IMR-90 (cell line): ENCODE measurements at places on chromosomes 4 and X. TPM values are rescaled to one million over a fixed set of nuclear protein-coding genes. Genes with fewer than 3 reads are reported as not detected.

DNA sequence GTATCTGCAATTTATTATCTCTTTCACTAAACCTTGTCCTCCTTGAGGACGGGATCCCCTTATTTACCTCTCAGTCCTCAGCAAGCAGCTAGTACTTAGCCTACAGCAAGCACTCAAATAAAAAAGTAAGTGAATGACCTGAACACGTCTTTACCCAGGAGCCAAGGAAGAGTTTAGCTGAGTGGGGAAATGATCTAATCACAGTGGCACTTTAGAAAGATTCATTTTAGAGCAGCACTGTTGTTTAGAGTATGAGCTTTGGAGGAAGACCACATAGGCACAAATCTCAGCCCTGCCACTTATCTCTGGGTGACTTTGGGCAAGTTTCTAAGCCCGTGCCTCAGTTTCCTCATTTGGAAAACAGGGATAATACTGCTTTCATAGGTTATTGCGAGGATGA lies 2.7 kb downstream of the FAM120C start:
- DNase-seq, result peak; percentile 58

GRCh38 chr4:185369731-185370130 lies 26.0 kb downstream of the LRP2BP start:
- DNase-seq, result peak; percentile 56

- DNase-seq, result no peak
These were observed 53.9 kb downstream of the SPINK2 start for GRCh38 chr4:56767567-56767966.

The CT45A2 gene
- not detected in 2 replicates for total RNA-seq

GRCh38 chr4:76061982-76062381 lies 12.5 kb upstream of the ART3 start:
- no peak for DNase-seq

DNA sequence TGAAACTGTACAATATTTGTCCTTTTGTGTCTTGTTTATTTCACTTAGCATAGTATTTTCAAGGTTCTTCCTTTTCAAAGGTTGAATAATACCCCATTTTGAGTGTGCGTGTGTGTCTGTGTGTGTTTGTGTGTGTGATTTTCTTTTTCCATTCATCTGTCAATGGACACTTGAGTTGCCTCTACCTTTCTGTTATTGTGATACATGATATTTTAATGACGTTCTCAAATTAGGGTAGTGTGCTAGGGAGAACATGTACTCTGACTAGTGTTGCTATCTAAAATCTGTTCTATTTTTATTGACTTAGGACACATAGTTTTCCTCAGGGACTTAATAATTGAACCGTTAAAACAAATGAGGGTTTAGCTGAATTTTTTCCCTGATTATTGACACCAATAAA lies 9.9 kb downstream of the MMRN1 start:
- DNase-seq, result no peak

The CLDN34 gene
- under 0.01 TPM in 1 of 2 replicates, not detected in the other for total RNA-seq

The KLB gene
- total RNA-seq, result not detected in 2 replicates

DNA sequence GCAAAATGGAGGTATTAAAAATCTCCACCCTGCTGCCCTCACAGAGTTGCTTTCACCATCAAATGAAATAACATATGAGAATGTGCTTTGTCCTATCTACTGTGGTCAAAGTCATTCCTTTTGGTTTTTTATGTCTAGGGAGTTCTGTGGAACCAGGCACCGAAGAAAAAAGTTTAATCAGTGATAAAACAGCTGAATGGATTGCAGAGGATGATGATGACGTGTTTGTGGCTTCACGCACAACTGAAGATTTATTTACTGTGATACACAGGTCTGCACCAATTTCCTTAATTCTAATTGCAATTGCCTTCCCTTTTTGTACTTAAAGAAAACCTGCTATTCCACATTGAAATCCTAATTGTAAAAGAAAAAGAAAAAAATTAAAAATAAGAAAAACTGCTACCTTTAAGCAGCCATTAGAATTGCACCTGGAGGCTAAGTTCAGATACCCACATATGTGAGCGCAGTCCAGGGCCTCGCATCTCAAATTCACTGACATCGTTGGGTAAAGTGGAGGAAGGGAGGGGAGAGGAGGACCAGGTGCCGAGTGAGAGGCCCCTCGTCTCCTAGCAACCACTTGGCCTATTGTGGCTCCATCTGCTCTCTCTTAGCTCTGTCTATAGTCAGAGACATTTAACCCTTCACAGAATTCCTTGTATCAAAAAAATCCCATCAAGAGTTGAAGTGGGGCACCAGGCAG lies 10.5 kb upstream of the RTL5 start:
- no peak for DNase-seq

- DNase-seq, result no peak
These were observed 43.5 kb downstream of the SRPX2 start for GRCh38 chrX:100687546-100687945.

GRCh38 chr4:101205916-101206315 lies 141.4 kb downstream of the PPP3CA start:
- DNase-seq, result peak; percentile 63

The PNMA6A gene
- 0.18 and 0.28 TPM in 2 replicates for total RNA-seq

DNA sequence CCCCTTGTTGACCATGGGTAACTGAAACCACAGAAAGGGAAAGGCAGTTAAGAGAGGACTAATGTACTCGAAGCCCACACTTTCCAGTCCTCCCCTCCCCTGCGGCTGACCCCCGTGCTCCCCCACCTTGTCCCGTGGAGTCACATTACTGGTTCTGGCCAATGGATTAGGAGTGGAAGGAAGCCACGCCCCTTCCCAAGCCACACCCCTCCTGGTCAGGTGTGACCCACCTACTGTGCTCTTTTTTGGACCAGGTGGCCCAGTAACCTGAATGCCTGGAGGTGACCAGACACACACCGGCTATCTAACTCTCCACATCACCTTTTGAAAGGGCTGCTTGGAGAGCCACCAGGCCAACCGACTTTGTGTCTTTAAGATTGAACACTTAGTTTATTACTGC lies 109.3 kb upstream of the MSX1 start:
- DNase-seq, result no peak

DNA sequence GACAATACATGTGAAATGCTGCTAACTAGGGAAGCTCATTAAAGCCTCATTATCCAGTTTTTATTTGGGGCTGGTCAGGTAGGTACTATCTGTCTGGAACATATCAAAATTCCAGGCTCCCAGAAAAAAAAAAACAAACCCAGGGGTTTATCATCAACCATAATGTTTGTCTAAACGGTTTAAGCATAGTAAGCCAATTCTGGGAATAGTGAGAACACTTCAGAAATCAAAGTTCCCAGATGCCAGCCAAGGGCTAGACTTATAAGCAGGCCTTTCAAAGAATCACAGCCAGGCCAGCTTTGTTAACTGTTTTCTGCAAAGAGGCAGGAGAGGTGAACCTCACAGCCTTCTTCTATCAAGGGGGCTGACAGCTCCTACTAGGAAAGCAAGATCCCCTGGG lies 8.1 kb downstream of the IDS start:
- no peak for DNase-seq

- no peak for DNase-seq
These were observed 38.0 kb upstream of the ADGRL3 start for GRCh38 chr4:61162116-61162515.

The TMEM271 gene
- not detected in 2 replicates for total RNA-seq

DNA sequence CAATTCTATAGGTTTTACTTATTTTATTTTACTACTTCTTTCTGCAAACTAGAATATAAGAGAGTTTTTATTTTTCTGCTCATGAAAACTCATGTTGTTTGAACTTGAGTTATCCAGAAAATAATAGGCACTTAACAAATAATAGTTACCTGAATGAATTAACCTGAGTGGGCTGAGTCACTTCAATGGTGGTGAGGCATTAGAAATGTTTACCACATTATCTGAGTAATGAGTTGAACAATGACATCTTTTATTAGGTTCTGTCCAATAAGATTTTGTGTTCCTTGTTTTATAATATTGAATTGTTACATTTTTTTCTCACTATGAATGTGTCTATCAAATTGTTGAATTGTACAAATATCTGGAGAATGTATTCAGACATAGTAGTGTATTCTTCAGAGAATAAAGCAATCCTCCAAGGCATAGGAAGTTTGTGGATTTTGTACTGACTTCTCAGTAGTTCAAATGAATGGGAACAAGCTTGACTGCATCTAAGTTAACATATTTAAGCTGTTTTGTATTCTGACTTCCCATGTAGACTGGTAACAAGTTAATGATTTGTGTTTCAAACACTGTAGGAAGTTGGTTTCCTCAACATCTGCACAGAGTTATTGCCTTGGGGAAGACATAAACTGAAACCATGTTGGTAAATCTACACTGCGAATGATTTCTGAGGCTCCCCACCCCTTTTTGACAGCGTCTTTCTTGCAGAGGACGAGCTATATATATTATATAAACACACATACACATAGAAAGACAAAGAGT lies 1808.9 kb upstream of the TENM3 start:
- no peak for DNase-seq

The MAGEA4 gene
- total RNA-seq, result not detected in 2 replicates

DNA sequence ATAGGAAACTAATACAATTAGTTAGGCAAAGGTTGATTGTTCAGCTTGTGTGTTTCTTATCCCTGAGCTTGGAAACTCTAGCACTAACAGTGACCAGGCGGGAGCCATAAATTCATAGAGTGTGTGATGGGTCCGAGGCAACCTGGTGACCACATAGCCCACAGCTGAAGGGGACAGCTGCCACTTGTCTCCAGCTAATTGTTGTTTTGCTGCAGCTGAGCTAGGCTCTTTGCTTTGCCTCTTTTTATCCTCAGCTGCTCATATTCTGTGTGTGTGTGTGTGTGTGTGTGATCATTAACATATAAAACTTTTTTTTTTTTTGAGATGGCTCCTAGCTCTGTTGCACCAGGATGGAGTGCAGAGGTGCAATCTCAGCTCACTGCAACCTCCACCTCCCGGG lies 53.2 kb downstream of the DOCK11 start:
- no peak for DNase-seq
